AG08396 (cell line): ENCODE measurements at places on chromosomes 5 and 9.

GRCh38 chr9:14250794-14251153 is 63.2 kb downstream of the NFIB start:
- DNase-seq, result no peak

DNA sequence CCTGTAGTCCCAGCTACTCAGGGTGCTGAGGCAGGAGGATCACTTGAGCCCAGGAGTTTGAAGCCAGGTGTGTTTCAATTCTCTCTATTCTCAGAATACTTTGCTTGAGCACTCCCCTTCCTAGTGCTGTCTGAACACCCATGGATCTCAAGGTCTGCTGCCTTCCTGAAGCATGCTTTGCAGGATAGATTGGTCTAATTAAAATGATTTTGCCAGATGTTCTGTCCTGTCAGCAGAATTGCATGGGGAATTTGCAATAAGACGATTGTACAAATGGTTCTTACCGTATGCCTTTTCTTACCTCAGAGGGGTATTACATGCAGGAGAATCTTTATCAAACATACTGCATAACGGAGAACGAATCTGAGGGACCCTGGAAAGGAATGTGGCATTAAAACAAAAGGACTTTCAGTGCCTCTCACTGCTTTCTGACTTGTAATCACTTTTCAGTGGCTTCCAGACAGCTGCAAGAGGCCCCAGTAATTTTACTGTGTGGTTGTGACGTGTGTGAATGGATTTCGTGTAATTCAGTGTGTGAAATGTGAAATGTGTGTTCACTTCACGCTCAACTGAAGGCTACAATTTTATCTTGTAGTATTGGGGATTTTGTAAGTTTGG is 587.2 kb upstream of the SEMA6A start:
- no peak for DNase-seq

DNA sequence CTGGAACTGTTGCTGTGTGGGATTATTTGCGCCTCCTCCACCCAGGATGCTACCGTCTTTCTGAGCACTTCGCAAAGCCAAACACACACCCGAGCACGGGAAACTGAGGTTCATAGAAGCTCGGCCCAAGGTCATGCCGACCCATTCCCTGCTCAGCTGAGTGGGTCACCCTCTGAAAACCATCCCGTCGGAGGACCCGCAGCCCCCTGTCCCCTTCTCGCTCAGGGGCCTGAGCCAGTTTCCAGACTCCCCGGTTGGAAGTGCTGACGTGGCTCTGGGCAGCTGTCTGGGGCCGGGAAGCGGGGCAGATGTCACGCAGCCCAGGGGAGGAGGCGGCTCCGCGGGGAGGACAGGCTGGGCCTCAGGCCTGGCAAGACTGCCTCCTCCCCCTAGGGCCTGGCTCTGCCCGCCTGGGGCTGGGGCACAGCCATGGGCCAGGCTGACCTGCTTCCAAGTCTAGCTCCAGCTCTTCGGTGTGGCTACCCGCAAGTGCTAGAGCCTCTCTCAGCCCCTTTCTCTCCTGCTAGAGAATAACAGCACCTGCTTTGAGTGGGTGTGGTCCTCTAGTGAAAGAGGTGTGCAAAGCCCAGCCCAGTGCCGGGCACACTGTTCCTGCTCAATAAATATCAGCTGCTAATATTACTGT is 9.9 kb upstream of the CXXC5 start:
- DNase-seq, result peak; percentile 86

DNA sequence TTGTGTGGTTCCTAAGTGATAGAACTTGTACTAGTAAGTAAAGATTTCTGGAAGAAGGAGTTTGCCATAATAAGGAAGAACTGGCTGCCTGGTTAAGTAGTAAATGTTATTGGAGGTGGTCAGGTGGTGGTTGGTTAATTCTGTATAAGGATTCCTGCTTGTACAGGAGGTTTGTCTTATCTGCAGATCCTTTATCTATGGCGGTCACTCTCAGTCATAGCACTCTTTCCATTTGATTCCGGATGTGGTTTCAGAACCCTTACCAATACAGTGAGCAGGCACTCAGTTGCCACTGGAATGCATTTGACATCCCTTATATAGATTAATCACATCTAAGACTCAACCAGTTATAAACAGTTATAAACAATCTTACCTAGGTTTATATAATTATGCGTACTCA is 50.3 kb downstream of the RAD50 start:
- DNase-seq, result no peak

- peak; percentile 32 for DNase-seq
These were observed 48.6 kb downstream of the RGS3 start for GRCh38 chr9:113511856-113512761.

GRCh38 chr5:378976-379742 is 57.6 kb downstream of the AHRR start:
- DNase-seq, result peak; percentile 45

GRCh38 chr9:116539549-116539948 is 147.6 kb upstream of the TRIM32 start:
- DNase-seq, result no peak

- DNase-seq, result no peak
These were observed 3.0 kb upstream of the CEL start for GRCh38 chr9:133058550-133059320.

- no peak for DNase-seq
These were observed 117.7 kb downstream of the GAS1 start for GRCh38 chr9:86829496-86830046.

DNA sequence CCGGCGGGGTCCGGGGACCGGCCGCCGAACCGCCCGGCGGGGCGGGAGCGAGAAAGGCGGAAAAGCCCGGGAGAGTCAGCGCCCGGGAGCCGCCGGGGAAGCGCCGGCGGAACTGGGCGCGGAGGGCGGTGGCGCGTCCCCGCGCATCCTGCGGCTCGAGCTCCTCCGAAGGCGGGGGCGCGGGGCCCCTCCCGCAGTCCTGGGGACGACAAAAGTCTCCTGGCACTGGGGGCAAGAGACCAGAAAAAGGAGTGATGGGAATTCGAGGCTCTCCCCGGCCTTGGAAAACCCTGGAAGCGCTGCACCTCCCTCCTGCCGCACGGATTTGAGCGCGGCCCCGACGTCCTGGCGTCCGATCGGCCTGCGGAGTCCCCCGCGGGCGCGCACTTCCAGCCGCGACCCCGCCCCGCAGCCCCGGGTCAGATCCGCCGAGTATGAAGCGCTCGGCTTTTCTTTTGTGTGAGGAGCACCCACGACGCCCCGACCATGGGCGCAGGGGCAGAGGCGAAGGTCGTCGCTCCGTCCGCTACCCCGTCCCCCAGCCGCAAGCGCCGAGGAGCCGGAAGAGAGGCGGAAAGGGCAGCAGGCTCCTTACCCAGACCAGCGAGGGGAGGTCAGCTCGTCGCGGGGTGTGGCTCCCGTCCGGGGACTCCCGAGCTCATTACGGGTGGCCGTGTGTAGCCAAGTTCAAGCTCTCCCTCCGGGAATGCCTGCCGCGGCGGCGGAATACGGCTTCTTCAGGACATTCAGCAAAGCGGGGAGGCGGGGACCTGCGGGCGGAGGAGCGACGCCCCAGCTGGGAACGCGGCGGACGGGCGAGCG is at the start of gene EPB41L4A:
Gene EPB41L4A, minus strand, starts transcription at position 114 of the 822 bp plus-strand sequence. CDS start 238 bp downstream, outside the sequence.
- peak; percentile 30 for DNase-seq

GRCh38 chr5:98064118-98064685 is 709.3 kb upstream of the RGMB start:
- no peak for DNase-seq

- DNase-seq, result no peak
These were observed 53.6 kb upstream of the CCNG1 start for GRCh38 chr5:163383754-163384153.

DNA sequence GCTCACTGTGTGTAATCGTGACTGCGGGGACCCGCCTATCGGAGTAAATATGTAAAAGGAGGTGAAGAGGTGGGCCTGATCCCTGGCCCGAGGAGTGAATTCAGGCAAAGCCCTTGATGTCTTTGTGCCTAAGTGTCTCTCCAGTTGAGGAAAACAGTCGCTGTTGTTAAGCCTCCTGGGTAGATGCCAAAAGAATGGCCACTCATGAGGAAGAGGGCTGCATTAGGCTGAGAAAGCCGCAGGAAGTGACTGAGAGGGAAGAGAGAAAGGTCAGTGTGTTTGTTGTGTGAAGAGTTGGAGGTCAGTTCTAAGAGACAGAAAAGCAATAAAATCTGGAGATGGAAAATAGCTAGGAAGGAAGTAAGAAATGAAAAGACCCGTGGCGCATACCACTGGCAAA is 35.8 kb upstream of the PIP5K1B start:
- DNase-seq, result no peak

- no peak for DNase-seq
These were observed 12.7 kb upstream of the SLC25A48 start for GRCh38 chr5:135821802-135822201.

GRCh38 chr5:144333336-144333920 is 162.8 kb downstream of the KCTD16 start:
- no peak for DNase-seq

GRCh38 chr9:120780367-120780766 is 12.8 kb downstream of the FBXW2 start:
- no peak for DNase-seq

DNA sequence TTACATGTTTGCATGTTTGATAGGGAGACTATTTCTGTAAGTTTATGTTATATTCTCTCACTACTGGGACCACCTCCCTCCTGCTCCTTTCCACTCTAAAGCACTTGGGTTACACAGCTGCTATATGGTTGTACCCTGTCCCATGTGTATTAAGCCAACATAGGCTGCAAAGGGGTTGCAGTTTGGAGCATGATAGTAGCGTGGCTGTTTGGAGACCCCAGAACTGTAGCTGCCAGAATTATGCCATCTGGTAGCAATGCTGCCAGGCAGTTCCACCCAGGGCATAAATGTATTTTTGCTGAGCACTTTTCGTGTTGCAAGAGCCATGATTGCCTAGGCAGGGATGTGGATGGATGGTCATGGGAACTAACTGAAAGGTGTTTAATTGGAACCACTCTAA is 81.8 kb downstream of the CNTLN start:
- DNase-seq, result no peak

GRCh38 chr9:35792024-35792813 is 828 bp downstream of the NPR2 start:
- DNase-seq, result no peak

- no peak for DNase-seq
These were observed 714.5 kb upstream of the WWC1 start for GRCh38 chr5:167576897-167577296.

GRCh38 chr5:159241946-159242552 is 21.0 kb upstream of the UBLCP1 start:
- DNase-seq, result no peak

DNA sequence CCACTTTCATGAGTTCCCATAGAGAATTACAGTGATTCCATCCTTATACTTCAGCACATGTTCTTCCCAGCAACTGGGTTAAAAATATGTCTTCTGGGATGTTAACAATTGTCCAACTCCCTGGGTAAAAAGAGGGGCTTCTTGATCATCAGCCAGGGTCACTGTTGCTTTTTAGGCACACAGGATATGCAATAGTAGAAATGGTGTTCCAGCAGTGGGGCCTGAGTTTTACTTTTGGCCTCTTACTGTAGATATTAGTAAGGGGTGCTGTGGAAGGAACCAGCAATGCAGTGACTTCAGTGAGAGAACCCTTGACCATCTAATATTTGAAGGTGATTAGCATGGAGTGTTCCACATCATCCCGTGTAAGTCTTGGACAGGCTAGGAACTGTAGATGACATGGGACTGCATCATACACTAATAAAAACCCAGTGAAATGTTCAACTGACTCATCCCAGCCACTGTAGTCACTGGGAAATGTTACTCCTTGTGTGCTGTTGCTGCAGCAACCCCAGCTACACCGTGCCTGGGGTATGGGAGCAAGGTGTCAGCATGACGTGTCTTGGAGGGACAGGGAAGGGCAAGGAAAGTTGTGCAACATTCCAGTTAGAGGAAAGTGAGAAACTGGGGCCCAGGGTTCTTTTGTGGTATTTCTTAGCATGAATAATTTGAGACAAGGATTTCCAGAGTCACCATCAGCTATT is 610.9 kb downstream of the RAB3C start:
- peak; percentile 24 for DNase-seq

- no peak for DNase-seq
These were observed 314.4 kb downstream of the GADD45G start for GRCh38 chr9:89919171-89919681.

- DNase-seq, result no peak
These were observed 44.2 kb downstream of the MRPL36 start for GRCh38 chr5:1755321-1755949.

GRCh38 chr5:91150636-91151035 is 232.5 kb downstream of the ARRDC3 start:
- DNase-seq, result no peak

- no peak for DNase-seq
These were observed 21.7 kb downstream of the TTC33 start for GRCh38 chr5:40733879-40734563.

- DNase-seq, result no peak
These were observed 171.4 kb upstream of the SGCD start for GRCh38 chr5:156155598-156155997.

- DNase-seq, result no peak
These were observed 130.4 kb downstream of the CHSY3 start for GRCh38 chr5:130034566-130035210.

- no peak for DNase-seq
These were observed 272.2 kb downstream of the KIF4B start for GRCh38 chr5:155285706-155286105.

- no peak for DNase-seq
These were observed 55.3 kb downstream of the HMCN2 start for GRCh38 chr9:130320723-130321481.

DNA sequence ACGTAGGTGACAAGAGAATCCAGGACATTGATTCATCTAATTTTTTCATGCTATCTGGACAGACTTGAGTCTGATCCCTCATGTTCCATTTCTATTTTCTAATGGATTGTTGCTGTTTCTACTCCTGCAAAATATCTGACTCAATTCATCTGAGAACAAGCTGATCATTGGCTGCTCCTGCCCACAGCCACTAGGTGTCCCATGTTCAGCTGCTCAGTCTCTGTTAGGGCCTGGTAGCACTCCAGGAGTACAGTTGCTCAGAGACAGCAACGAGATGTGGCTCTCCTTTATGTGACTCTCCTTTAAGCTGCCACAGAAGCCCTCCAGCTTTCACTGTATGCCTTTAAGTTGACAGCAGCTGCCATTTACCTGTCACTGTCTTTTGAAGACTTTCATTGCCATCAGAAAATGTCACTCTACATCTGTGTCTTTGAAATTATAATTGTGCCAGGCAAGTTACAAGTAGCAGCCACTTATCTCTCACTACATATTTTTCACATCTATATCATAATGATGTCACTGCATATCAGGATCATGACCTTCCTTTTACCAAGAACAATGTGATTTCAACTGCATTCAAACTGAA is 1944.2 kb upstream of the NUDT12 start:
- no peak for DNase-seq

GRCh38 chr5:176608937-176609723 is 826 bp downstream of the GPRIN1 start:
- DNase-seq, result no peak
